Fibroblast of villous mesenchyme (primary cell): ENCODE measurements at places on chromosomes 4 and X.
A peak's percentile ranks its signal among the peaks of the same experiment; 100 is the strongest.

GRCh38 chr4:568351-568652 lies 7.8 kb downstream of the TMEM271 start:
- DNase-seq: no peak

GRCh38 chr4:138097912-138098600 lies 144.1 kb downstream of the SLC7A11 start:
- DNase-seq: no peak

- DNase-seq: peak; percentile 30
Observed at GRCh38 chr4:107034091-107034995, 1.8 kb downstream of the DKK2 start.

DNA sequence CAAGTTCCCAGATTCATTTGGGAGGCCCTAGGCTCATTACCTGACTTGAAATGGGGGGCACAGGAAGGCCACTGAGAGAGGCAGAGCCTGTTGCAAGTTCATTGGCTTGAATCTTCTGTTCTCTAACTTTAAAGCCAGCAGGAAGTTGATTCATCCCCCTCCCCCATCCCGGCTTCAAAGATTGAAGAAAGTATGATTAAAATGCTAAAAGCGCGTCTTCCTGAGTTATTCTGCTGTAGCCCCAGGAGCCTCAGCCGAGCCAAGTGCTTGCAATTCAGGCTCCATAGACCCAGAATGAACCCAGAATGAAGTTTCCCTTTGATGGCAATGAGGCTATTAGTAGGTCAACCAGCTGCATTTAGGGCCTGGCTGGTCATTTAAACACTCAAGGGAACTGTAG lies 14.7 kb downstream of the CHST7 start:
- peak; percentile 46 for DNase-seq

- peak; percentile 78 for DNase-seq
Observed at GRCh38 chr4:126441173-126442035, 1126.6 kb downstream of the FAT4 start.

GRCh38 chrX:22594766-22595165 lies 322.1 kb downstream of the CBLL2 start:
- no peak for DNase-seq

GRCh38 chrX:5236096-5236495 lies 992.6 kb downstream of the NLGN4X start:
- no peak for DNase-seq

DNA sequence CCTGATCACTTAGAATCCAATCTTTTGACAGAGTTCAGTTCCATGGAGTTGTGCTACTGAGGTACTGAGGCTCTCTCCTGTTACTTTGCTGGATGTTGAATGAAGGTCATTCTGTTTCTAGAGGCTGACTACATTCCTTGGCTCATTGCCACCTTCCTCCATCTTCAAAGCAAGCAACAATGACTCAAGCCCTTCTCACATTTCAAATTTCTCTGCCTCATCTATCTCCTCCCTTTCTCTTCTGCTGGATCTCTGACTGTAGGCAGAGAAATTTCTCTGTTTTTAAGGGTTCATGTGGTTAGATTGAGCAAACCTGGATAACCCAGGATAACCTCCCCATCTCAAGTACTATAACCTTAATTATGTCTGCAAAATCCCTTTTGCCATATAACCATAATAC lies 775.4 kb downstream of the STPG2 start:
- peak; percentile 13 for DNase-seq

GRCh38 chr4:5823542-5824211 lies 69.2 kb downstream of the CRMP1 start:
- DNase-seq: no peak

DNA sequence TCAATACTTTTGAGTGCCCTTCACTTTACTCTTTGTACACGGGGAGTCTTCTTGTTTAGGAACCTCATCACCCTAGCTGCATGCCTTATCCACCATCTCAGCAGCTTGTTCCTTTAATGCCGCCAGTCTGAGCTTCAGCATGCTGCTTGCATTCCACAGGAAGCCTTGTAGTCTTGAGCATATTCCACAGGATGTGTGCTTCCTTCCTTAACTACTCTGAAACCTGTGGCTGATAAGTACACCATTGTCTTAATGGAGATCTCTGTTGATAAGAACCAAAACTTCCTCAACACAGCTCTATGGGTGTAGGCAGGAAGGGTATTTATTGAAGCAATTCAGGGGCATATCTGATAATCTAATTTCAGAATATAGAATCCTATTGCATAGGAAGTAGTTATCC lies 24.4 kb upstream of the CCNI start:
- DNase-seq: no peak

GRCh38 chr4:8385106-8385505 lies 55.4 kb downstream of the ACOX3 start:
- DNase-seq: no peak

DNA sequence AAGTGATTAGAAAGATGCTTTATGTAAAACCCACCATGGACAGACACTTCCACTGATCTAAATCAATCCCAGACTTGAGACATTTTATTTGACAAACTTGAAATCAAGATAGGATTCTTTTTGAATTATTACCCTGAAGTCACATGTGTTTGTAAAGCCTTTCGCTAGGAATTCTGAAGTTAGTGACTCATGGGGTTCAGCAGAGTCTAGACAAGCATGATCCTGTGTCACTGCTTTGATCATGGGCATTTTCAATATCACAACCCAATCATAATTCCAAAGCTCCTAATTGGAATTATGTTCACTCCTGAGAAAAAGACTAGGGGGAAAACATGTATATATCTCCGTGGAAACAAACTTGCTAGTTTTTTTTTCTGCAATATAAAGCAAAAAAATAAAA lies 67.5 kb upstream of the BMP3 start:
- no peak for DNase-seq

GRCh38 chr4:41209187-41209586 lies 5.2 kb downstream of the APBB2 start:
- no peak for DNase-seq

- no peak for DNase-seq
Observed at GRCh38 chrX:130444641-130445336, 43.0 kb downstream of the RBMX2 start.

DNA sequence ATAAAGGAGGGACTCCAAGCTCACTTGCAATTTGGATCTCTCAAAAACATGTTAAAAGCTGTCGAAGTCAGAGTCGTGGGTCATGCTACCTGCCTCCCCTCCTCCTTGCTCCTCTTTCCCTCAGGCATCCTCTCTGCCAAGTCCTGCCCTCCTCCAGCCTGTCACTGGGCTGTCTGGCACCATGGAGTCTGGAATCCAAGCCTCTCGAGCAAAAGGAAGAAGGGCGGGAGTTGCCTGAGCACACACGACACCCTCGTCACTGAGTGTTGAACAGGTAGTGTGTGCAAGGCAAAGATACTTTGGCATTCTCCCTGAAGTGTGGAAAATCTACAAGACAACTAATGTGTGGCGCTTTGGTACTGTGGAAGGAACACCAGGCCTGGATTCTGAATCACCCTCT lies 62.2 kb downstream of the HAUS3 start:
- DNase-seq: no peak

DNA sequence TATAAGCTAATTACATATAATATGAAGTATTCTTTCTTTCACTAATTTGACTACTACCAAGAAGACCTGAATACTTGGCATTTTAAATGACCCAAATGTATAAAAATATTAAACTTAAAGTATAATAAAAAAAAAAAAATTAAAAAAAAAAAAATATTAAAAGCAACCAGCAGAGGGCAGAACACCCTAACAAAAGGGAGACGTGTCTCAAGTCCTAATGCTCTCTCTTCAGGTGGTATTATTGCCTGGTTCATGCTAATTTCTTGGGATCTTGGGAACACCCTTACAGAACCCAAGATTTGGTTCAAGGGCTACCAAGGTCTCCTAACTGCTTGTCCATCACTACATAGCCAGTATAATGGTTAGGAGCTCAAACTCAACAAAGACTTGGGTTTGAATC lies 754.8 kb downstream of the RAB28 start:
- DNase-seq: peak; percentile 24

DNA sequence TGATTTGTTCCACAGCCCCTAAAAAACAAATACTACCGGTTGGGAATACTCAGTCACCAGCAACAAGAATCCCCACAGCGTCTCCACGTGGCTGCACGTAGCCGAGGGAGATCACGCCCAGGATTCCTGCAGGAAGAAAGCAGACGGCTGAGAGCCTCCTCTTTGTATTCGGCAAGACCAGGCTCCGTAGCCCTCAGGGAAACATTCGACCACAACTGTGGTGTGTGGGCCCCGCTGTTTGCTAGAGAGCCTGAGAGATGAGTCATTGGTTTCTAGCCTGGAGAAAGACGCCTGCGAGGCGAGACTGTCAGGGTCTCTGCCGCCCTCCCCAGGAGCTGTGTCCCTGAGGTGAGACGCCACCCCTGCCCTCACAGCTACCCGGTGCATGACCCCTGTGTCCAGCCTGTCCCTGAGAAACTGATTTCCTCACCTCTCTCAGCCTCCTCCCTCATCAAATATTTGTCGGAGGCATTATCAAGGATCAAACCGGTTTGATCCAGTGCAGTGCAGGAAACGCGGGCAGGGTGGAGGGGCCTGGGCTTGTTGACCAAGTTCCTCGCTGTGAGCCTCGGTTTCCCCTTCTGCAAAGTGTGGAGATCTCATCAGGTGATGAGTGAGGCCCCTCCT lies 4.7 kb upstream of the S100P start:
- peak; percentile 93 for DNase-seq
